ENCODE measurements at places on chromosomes 16 and 17. TPM values are rescaled to one million over a fixed set of nuclear protein-coding genes. Genes with fewer than 3 reads are reported as not detected.

The NUP88 gene
- polyA plus RNA-seq, result 58.2 TPM

The ZC3H7A gene
- polyA plus RNA-seq, result 23.3 TPM

The SPEM3 gene
- not detected for polyA plus RNA-seq

The PERCC1 gene
- polyA plus RNA-seq, result not detected

The PRAC2 gene
- not detected for polyA plus RNA-seq

The GP2 gene
- polyA plus RNA-seq, result 22.1 TPM

The NTN1 gene
- polyA plus RNA-seq, result 3.3 TPM

The SLC13A2 gene
- not detected for polyA plus RNA-seq

Measured in stomach (tissue), 19 donors.